ENCODE measurements at places on chromosomes 13 and 19.

DNA sequence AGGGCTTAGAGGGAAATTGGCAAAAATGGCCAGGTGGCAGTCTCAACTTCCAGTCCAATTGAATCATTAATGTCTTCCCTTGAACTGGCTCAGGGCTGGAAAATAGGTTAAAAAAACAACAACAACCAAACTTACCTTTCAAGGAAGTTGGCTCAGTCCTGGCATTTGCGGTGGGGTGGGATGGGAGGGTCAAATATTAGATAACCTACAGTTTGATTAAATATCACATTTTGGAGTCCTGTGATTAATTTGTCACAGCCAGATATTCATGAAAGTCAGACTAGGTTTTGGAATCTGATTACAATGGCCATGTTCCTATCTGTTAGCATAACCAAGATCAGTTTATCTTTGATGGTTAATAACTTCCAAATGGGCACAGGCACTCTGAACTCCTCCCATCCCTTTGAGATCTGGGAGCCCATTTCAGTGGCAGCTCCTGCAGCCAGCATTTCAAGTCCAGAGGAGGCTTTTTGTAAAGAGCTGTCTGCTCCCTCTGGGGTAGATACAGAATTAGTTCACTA is 7.8 kb upstream of the DZIP1 start:
- DNase-seq, result no peak

- DNase-seq, result no peak
These were observed 89.2 kb downstream of the PTPRS start for GRCh38 chr19:5251096-5252065.

DNA sequence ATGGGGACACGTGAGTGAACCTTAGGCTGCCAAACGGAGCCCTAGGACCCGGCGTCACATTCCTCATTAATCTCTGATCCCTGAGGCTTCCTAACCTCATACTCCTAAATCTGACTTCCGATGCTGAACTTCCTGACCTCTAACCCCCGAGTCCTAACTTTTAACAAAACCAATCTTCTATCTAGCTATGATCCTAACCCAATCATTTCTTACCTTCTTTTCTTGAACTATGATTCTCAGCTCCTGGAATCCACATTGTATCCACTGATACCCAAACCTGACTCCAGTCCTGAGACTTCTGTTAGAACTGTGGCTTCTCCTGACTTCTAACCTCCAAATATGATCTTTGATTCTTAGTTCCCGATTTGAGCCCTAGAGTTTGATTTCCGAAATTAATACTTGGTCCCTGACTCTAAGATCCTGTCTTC is 447 bp downstream of the NFKBIB start:
- DNase-seq, result no peak

DNA sequence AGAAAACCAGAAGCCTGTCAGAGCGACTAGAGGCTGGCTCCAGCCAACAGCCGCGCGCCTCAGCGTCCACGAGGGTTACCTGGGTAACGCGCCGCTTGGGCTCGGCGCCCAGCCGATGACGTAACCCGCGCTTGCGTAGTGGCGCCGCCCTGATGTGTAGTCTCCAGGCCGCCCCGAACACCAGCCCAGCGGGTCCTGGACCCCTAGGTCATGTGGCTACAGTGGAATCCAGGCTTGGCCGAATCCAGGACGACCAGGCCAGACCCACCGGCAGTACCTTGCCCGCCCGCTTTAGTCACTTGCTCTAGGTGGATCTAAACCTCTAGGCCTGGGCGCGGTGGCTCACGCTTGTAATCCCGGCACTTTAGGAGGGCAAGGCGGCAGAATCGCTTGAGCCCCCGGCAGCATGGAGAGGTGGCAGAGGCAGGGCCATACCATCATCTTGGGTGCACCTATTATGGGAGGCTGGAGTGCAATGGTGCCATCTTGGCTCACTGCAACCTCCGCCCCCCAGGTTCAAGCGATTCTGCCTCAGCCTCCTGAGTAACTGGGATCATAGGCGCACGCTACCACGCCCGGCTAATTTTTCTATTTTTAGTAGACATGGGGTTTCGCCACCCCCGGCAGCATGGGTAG is 7.2 kb upstream of the ZNF606 start:
- peak; percentile 85 for DNase-seq

DNA sequence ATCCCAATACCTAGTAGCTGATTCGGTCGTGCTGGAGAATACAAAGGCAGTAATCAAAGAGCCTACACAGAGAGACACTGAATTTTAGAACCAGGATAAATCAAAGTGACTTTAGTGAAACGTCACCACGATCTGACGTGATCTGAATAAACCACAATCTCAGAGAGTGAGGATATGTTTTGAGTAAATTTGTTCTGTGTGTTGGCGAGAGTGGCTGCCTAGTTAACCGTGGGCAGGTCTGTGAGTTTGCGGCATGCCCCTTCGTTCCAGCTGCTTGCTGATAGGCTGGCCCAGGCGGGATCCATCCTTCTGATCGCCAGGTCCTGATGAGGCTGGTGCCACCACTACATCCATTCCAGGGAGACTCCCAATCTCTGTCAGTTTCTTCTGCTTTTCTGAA is 40.4 kb downstream of the LRCH1 start:
- no peak for DNase-seq

DNA sequence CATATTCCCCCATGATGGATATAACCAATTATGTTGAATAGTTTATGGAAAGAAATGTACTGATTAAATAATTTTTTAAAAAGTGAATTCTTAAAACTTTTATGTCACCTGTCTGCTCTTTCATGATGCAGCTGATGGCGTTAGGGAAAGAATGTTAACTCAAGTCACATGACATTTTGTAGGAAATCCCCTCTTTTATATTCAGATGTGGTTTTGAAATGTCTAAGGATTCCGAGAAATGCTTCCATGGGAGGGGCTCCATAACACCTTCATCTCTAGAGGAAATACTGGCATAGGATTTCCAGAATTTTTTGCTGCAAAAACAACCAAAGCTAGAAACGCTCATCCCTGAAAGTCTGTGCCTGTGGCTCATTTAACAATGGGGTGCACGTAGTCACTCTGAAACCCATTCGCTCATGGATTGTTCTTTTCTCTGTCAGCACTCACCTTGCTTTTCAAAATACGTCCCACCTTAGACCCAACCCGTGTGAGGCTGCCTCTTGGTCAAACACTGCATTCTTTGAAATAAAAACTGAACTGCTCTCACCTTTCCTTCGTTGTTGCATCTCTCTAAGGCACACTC is 288.9 kb downstream of the SHISA2 start:
- DNase-seq, result no peak

DNA sequence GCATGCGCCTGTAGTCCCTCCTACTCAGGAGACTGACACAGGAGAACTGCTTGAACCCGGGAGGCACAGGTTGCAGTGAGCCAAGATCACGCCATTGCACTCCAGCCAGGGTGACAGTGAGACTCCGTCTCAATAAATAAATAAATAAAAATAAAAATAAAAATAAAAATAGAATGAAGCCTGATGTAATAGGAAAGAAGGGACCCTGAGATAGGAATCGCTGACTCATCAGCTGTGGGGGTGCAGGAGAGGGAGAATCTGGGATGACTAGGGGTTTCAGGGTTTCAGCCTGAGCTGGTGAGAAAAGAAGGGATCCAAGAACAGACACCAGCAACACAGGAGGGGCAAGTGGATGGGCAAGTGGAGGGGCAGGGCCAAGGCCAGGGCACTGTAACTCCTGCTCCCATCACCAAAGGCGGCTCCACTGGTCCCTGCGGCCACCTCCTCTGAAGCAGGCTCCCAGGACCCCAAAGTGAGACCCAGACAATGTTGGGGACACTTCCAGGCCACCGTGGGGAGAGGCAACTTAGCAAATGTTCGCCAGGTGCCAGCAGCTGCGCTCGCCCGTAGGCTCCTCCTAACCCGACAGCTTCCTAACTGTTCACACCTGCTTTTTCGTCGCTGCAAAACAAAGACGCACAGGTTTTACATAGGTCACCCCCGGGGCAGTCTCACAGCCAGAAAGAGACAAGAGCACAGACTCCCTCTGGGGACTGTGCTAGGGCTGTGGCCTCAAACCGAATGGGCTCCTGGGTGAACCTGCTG is 1.2 kb downstream of the HAUS8 start:
- DNase-seq, result no peak

GRCh38 chr19:9828551-9829063 is 889 bp downstream of the UBL5 start:
- no peak for DNase-seq

- peak; percentile 75 for DNase-seq
These were observed 1.5 kb upstream of the BCAT2 start for GRCh38 chr19:48812094-48812929.

DNA sequence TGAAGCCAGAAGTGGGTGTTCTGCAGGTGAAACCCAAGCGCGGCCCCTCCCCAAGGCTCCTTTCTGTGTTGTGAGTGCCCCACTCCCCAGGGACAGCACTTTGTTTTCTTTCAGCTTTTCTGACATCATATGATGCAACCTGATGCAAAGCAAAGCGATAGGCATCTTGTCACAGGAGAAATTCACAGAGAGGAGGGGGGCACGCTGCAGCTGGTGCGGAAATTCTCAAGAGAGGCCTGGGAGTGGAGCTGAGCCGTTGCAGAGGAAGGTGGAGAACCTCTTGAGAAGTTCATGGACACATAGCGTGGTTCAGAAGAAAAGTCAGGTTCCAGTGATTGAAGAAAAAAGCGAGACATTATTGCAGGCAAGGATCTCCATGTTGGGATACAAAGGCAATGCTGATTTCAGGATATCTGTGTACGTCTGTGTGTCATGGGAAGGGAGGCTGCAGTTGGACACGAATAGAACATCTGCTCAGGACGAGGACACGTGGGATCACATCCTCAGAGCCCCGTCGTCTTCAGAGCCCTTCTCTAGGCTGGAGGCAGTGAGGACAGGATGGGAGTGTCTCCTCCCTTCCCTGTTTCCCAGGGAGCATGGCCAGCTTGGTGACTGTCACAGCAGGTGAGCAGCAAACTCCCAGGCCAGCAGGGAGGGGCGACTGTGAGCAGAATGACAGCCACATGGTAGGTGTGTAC is 79.2 kb downstream of the IRS2 start:
- no peak for DNase-seq

GRCh38 chr19:12513531-12514061 is 29.0 kb upstream of the ZNF709 start:
- DNase-seq, result peak; percentile 2

- no peak for DNase-seq
These were observed 484.3 kb upstream of the SGCG start for GRCh38 chr13:22696433-22696832.

- no peak for DNase-seq
These were observed 109.6 kb downstream of the FLT1 start for GRCh38 chr13:28385362-28385761.

- no peak for DNase-seq
These were observed at the start of gene LYPD3 for GRCh38 chr19:43465468-43466120. Gene LYPD3, minus strand, starts transcription at chr19:43465608. Its CDS starts 37 bp downstream, at chr19:43465571.

GRCh38 chr19:9406798-9407352 is 28.5 kb downstream of the ZNF266 start:
- peak; percentile 6 for DNase-seq

DNA sequence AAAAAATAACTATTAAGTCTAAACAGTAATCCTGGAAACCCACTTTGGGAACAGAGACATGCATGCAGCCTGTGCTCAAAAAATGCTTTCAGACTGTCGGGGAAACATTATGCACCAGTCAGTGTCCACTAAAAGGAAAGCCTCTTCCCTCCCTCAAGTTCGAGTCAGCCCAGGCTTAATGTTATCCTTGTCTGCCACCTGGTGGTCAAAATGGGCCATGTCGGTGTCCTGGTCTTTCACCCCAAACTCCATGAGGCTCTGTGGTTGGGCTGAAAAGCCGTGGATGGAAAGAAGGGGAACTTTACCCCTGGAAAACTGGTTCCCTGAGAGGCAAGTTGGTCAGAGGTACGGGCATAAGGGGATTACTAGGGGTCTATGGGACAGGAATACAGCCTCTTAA is 88.4 kb upstream of the ZNF492 start:
- no peak for DNase-seq

DNA sequence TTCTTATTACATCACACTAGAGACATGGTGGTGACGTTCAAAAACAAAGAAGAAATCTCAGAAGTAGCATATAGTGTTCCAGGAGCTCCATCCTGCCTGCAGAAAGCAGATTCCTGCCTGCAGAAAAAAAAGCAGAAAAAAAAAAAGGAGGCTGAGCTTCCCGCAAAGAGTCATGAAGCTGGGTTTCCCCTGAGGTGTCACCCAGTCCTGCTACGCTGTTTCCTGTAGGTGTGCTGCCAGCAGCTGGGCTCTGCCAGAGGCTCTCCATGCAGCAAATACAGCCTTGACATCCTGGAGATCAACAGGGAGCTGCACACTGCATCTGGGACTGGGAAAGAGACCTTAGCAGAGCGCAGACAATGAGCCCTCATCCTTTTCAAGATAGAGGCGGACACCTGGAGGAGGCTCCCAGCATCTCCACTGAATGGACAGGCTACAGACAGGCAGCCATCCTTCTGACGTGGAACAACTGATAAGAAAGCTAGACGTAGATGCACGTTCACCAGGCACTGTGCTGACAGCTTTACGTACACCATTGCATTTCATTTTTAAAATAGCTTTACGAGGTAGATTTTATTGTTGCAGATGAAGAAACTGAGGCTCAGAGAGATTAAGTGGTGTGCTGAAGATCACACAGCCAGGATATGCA is 350.9 kb downstream of the FOXO1 start:
- no peak for DNase-seq

DNA sequence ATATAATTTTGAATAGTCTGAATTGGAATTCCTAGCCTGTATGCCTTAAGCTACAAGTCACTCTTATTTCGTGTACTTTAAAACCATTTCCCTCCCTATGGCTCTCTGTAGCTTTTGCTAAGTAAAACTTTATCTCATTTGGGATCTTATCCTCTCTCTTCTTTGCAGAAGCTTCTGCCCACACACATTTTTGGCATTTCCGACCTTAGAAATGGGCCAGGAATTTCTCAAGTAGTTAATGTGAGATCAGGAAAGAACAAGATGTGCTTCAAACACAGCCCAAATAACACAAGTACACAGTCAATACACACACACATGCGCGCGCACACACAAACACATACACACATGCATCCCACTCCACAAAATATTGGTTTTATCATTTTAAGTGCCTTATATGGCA is 931.0 kb upstream of the MIR17HG start:
- no peak for DNase-seq

GRCh38 chr13:58329746-58330145 is 698.2 kb downstream of the PCDH17 start:
- DNase-seq, result no peak

- DNase-seq, result no peak
These were observed 24.2 kb downstream of the SIAH3 start for GRCh38 chr13:45827318-45827717.

- peak; percentile 24 for DNase-seq
These were observed 516.2 kb downstream of the MYO16 start for GRCh38 chr13:109145631-109146030.

- no peak for DNase-seq
These were observed 5.0 kb downstream of the YIPF2 start for GRCh38 chr19:10923260-10924112.

- no peak for DNase-seq
These were observed 374.5 kb downstream of the KCNRG start for GRCh38 chr13:50389726-50390125.

All from hippocampal formation (tissue), 2 donors.